ENCODE measurements at places on chromosomes 7 and 10. TPM values are rescaled to one million over a fixed set of nuclear protein-coding genes. Genes with fewer than 3 reads are reported as not detected.

DNA sequence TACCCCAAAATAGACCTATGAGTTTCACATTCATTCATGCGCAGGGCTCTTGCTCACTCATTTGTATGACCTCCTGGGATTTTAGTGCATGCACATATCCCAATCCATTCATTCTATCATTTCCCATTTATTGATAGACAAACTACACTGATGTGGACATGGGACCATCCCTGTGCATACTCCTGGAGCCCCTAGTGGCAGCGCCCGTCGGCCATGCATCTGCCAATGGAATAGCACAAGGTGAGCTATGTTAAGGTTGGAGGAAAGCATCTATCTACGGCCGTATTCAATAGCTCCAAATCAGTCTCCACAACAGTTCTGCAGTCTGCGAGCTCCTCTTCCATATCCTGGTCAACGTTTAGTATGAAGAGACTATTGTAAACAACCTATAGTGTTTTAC lies 31.7 kb upstream of the FIGNL1 start:
- DNase-seq = no peak

DNA sequence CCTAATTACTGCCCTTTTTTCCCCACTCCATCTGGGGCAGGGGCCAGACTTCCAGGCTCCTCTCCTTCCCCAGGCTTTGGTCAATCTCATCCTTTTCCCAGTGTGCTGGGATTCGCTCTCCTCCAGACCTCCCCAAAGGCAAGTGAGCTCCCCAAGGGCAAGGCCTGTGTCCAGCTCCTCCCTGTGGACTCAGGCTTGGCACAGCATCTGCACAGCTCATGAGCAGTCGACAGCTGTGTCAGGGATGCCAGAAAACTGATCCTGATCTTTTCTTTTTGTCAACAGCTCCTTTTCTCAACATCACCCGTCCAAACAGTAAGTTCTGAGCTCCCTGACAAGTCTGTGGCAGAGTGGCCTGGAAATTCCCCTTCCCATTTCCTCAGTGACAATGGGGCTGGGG lies 67.1 kb downstream of the C10orf120 start:
- no peak for DNase-seq

DNA sequence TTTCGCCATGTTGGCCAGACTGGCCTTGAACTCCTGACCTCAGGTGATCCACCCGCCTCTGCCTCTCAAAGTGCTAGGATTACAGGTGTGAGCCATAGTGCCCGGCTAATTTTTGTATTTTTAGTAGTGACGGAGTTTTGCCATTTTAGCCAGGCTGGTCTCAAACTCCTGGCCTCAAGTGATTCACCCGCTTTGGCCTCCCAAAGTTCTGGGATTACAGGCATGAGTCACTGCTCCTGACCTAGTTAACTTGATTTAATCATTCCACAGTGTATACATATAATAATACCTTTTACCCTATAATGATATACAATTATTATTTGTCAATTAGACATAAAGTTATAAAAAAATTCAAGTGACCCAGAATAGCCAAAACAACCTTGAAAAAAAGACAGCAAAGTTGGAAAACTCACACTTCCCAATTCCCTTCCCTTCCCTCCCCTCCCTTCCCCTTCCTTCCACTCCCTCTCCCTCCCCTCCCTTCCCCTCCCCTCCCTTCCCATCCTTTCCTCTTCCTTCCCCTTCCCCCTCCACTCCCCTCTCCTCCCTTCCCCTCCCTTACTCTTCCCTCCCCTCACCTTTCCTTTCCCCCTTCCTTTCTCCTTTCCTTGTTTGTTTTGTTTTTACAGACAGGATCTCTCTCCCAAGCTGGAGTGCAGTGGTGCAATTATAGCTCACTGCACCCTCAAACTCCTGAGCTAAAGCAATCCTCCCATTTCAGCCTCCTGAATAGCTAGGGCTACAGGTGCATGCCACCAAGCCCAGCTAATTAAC lies 14.8 kb upstream of the ZMIZ2 start:
- DNase-seq = peak; percentile 44

FLNC gene
- total RNA-seq = 0.42 TPM

- DNase-seq = no peak
Measured at GRCh38 chr10:45091968-45092367, 91.2 kb downstream of the ZNF22 start.

DNA sequence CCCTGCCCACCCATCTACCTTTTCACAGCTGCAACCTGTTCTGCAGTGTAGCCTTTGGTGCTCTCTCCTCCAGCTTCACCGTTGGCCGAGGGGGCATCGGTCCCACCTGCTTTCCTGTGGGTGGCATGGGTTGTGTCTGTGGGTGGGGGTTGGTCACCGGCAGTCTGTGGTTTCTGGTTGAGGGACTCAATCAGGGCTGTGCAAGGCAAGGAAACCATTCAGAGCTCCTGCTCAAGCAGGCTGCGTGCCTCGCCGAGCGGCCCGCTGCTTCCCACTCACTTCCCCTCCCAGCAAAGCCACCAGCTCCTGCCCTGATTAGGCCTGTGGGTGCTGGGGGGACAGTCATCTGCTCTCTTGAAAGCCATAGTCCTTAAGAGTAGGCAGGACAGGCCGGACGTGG lies 9.8 kb downstream of the DNAJB12 start:
- no peak for DNase-seq

EFCAB10 gene
- total RNA-seq = not detected

DNA sequence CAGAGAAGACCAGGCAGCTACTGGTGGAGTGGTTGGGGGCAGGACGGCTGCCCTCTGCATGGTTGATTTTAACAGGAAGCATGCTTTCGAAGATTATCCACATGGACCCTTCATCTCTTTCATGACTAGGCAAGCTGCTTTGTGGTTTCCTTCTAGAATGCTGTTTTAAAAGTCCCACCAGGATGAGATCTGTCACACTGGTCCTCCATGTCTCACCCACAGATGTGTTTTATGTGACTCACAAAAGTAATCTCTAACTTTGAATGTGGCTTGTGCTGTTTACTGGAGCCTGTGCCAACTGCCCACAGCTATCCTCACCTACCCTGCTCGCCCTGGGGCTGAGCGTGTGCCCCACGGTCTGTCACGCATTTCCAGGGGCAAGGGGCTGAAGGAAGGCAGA lies 188.8 kb downstream of the GFRA1 start:
- DNase-seq = no peak

DNA sequence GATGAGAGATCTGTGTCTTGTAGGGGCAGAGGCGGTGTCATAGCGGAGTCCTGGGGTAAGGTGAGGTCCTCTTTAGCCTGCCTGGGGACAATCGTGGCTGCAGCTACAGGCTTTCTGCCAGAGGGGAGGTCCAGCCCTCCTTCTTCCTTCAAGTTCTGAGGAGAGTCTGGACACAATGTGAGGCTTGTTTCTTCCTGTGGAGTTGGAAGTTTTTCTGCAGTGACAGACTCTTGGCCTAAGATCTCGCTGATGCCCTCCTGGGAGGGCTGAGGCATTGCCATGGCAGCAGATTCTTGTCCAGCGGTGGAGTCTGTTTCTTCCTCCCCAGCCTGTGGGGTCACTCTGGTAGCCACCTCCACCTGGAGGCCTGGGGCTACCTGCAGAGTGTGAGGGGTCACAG lies 4.4 kb downstream of the NACAD start:
- DNase-seq = no peak

USP6NL gene
- 25.3 TPM for total RNA-seq

DNA sequence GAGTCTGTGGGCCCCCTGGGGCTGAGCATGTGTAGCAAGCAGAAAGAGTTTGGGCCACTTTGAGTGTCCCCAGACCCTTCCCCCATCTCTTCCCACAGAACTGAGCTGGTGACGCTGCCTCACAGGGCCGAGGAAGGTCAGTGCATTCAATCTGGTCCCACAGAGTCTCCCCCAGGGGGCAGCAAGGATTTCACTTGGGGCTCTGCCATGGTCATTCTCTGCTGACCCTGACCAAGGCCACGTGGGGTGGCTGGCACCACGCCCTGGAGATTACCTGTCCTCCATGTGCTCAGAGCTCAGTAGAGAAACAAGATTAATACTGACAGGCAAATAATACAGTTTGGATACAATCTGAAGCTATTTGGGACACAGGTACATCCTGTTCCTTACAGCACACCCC lies 30.2 kb downstream of the ADRA2A start:
- no peak for DNase-seq

H2BK1 gene
- total RNA-seq = not detected

DNA sequence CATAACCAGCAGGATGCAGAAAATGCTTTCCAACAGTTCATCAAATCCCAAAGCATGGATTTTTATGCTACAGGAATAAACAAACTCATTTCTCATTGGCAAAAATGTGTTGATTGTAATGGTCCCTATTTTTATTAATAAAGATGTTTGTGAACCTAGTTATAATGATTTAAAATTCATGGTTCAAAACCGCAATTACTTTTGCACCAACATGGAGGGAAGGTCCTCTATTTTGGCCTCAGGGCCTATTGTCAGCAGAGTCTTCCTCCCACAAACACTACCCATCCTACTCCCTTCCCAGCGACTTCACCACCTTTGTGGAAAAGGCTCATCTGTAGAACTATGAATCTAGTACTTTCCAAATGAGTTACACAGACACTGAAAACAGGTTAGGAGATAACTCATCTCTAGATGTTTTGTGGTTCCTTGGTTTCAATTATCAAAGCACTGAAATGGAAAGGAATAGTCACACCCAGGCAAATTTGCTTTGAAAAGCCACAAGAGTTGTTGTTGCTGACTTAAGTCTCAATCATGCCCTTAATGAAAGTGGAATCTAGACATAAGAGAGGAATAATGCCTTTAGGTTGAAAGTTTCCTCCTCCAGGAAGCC lies 59.4 kb upstream of the FRMD4A start:
- DNase-seq = no peak

- DNase-seq = no peak
Measured at GRCh38 chr7:30925913-30926312, 14.3 kb downstream of the AQP1 start.

GRM3 gene
- total RNA-seq = not detected

GRCh38 chr7:44187636-44188416 lies 1.4 kb downstream of the GCK start:
- DNase-seq = no peak

DNA sequence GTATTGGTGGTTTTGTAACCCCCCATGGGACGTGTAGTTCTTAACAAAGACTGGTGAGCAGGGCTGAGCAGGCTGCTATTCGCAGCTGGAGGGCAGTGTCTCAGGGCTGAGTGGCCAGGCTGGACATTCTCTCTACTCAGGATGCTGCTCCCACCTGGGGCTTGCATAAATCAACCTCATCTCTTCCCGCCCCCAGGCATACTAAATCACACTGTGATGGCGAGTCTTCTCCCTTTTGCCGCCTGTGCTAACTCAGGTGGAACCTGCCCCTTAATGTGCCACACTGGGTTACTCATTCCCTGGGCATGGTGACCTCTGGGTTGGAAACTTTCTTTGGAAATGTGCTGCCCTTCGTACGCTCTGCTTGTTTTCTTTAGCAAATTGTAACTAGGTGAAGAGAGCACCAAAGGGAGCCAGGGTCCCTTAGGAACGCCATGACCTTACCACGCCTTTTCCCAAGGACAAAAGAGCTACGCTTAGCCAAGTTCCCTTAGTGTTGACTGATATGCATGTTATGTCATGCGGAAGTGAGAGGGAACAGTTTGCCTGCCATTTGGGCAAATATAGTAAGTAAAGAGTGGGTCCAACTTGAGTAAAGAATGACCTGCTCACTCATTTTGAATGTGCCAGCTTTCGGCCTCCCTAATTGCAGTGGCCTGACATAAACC lies 40.4 kb upstream of the COBL start:
- DNase-seq = no peak

CYP2C19 gene
- 4.5 TPM for total RNA-seq

PTPRN2 gene
- 1.9 TPM for total RNA-seq

CYP2C18 gene
- 13.0 TPM for total RNA-seq

DNA sequence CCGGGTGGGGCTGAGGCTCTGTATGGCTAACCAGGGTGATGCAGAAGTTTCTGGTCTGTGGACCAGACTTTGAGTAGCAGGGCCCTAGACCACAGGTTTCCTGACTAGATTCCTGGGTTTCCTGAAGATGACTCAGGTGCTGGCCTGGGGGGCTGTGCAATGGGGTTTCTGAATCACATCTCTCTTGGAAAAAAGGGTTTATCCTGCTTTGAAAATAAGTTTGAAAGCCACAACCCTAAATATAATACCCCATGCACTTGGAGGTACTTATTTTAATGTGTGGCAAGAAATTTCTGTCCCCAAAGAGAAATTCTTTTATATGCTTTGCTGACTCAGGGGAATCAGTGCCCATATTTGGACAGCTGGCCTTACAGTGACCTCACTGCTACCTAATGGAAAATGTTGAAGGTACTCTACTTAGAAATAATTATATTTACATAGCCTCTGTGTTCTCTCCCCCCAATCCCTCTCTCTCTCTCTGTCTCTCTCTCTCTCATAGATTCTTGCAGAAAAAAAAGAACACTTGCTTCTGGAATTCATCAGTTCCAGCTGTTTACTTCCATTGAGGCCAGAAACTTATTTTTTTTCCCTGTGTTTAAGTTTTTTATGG lies 184.4 kb upstream of the LYZL2 start:
- DNase-seq = no peak

DNA sequence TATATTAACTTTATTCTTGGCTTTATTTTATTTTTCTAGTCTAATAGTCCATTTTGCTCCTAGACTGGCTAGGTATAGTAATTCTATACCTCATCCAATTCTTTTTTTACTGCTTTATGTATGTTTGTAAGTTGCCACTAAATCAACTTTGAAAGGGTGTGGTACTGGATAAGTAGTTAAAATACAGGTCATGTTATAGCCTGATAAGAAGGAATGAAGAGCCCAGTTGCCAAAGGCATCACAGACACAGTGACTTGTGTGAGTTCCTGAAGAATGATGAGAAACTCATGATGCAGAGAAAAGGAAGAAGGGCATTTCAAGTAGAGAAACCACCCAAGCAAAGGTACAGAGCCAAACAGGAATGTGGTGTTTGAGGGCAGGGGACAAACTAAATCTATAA lies 27.3 kb downstream of the NAPEPLD start:
- DNase-seq = no peak

HTR5A gene
- not detected for total RNA-seq

- DNase-seq = peak; percentile 33
Measured at GRCh38 chr10:29950391-29950790, 109.0 kb downstream of the JCAD start.

ABCB4 gene
- not detected for total RNA-seq

DNA sequence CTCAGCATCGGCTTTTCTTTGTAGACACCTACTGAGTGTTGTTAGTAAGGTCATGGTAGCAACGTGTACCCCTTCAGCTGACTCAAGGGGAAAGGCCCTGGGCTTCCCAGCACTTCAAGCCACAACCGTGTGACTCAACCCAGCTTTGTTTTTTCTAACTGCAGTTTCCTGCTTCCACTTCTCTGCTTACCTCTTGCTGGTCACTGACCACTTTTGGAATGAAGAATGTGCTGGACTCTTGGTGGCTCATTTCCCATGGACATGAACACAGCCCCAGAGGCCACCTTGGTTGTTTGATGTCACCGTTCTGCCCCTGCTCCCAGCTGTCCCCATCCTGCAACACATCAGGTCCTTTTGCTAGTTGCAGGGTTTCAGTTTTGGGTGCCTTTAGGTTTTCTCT lies 69.5 kb upstream of the ZNF438 start:
- DNase-seq = peak; percentile 73

GRCh38 chr7:146635205-146636032 lies 518.8 kb downstream of the CNTNAP2 start:
- DNase-seq = no peak

Measured in Calu3 (cell line).